RWPE1 (cell line): ENCODE measurements at places on chromosomes 16 and 17.

DNA sequence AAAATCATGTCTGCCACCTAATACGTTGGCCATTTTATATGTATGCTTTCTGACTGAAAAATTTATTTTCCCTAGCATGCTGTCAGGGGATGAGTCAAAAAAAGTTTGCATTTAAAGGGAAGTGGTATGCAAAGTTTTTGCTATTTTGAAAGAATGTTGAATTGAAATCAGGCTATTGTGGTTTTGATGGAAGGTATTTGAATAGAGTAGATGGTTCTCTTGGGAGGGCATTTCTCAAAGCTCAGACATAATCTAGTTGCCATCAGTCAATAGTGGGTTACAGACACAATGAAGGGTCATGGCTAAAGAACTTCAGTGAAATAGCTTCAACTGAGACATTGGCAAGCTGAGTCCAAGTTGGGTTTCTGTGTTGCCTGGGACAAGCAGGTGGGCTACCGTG is 102.4 kb downstream of the MAP2K6 start:
- no peak for DNase-seq

DNA sequence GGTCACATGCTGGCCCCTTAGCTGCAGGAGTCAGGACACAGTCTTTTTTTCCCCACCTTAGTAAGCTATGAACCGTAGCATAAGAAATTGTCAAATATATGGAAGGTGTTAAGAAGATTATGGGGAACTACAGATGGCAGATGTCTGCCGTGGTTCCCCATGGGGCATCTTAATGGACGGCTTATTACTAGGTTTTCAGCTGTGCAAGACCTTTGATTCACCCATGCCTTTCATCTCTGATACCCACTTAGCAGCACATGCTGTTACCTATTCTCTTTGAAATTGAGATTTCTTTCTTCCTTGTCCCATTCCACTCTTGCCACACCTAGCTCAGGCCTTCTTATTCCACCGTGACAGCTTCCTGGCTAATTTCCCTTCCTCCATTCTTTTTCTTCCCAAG is 70.7 kb downstream of the RPTOR start:
- no peak for DNase-seq

GRCh38 chr17:73429440-73430164 is 117.8 kb upstream of the CDC42EP4 start:
- peak; percentile 87 for DNase-seq

- no peak for DNase-seq
Measured at GRCh38 chr16:57304169-57305061, 19.9 kb upstream of the PLLP start.

DNA sequence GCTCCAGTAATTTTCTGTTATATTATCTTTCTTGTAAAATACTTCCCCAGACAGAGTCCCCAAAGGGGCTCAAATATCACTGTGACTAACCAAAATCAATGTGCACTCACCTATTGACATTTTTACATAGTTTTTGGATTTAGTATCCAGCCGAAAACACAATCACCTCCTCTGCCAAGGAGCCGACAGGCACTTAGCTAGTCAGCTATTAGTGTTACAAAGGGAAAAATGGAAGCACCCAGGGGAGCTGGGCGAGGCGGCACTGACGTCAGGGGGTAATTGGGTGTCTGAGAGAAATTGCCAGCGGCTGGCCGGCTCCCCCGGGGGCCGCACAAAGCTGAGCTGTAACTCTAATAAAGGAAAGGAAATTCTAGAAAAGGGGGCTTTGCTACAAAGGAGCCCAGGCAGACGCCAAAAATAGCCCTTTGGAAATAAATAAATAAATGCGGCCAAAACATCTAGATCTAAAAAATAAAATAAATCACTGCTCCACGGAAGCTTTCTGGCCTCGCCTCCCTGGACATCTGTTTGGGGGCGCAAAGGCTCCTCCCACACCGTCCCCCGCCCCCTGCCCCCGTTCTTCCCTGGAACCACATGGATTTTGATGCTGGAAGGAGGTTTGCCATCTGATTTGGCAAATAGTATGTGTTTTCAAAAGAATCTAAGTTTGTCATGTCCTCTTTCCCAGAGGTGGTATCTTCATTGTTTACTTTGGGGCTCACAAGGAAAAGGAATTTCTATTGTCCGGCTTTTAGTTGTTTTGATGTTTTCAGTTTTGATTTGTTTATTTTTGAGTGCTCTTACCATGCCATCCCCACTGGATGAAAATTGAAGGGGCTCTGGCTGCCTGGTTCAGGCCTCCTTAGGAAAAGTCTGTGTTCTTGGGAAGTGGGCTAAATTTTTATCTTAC is 156.7 kb downstream of the ZNF423 start:
- no peak for DNase-seq

- DNase-seq = no peak
Measured at GRCh38 chr17:7133424-7133823, 18.8 kb upstream of the ASGR2 start.

DNA sequence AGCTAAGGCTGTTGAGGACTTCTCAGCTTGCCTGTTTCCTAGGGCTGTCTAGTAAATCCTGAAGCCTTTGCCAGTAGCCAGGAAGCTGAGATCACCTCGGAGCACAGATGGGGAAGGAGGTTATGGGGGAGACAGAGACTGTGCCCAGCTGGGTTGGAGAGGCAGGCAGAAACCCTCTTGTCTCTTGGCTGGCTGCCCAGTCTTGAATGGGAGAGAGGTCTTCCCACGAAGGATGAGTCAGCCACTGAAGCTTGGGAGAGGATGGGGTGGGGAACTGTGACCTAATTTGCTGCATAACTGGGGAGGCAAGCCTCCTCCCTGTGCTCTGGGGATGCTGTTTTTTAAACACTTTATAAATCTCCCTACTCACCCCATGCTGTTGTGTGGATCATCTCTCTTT is 69.8 kb downstream of the SHISA9 start:
- peak; percentile 28 for DNase-seq

- no peak for DNase-seq
Measured at GRCh38 chr17:47208744-47209488, at the start of gene MYL4. Gene MYL4, plus strand, starts transcription at chr17:47209348. Its CDS starts 75 bp downstream, at chr17:47209423.

DNA sequence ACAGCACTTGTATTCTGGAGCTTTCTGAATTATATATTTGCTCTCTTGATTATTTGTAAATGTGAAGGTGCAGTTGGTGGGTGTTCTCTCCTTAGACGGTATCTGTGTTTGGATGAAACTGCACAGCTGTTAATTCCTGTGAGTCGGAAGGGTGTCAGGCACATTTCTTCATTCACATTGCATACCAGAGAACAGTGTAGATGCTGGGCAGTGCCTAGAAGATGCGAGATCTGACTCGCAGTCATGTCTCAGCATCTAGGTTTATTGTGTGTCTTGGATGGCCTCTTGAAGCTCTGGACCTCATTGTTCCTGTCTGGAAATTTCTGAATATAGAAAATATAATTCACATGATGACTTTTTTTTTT is 61.2 kb downstream of the CLEC16A start:
- DNase-seq = peak; percentile 41
